ENCODE measurements at places on chromosomes 12 and 14.

DNA sequence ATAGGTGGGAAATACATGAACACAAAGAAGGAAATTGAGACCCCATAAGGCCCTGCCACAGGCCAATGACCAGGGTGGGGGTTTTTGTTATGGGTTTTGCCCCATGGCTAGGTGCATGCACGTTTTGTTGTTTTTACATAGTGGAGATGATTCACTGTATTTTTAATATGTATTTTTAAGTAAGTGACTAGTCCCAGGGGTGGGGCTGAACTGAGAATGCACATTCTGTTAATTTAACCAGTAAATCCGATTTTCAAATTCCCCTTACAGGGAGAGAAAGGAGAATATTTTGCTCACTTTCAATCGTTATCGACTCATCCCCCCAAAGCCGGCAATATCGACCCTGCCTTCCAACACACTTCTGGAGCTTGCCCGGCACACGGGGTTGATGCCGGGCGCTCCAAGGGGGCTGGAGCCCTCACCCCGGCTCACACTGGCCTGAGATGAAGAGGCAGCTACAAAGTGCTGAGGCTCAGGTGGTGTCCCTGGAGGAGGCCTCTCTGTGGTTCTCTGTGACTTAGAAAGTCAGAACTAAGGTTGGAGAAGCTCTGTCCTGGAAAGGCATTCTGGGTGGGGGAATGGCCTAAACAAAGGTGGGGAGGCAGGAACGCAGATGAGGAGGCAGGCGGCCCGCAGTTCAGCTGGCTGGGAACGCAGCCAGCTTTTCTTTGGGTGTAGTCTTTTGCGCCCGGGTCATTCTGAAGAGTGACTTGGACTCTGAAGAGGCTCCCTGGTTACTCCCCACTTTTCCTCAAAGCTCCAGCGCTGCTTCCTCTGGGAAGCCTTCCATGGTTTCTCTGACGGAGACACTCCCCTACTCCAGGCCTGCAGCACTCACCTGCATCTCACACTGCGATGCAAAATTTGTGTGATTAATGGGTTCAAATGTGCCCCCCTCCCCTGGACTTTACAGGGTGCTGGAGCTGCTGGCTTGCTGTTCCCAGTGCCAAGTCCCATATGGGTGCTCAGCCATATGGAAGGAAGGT lies 50.7 kb upstream of the DLK1 start:
- no peak for DNase-seq

GRCh38 chr12:34389378-34390170 lies 367.3 kb downstream of the ALG10 start:
- no peak for DNase-seq

- peak; percentile 69 for DNase-seq
These were observed 792 bp upstream of the SLC38A1 start for GRCh38 chr12:46269429-46270241.

DNA sequence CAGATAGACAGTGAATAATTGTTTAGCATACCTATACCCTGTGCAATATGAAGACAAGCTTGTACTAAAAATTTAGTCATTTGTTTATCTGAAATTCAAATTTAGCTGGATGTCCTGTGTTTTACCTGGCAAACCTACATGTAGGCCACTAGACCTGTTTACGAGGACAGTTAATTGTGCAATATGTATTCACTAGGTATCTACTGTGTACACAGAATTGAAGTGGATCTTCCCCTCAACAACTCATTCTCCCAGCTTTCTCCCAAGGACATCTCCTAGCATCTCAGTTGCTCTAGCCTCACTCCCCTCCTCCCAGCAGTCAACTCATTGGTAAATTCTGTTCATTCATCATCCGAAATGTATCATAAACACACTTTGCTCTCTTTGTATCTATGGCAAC lies 25.3 kb downstream of the AK7 start:
- DNase-seq = no peak

- DNase-seq = no peak
These were observed 745 bp upstream of the PPP1R36 start for GRCh38 chr14:64549016-64549415.

- peak; percentile 25 for DNase-seq
These were observed 3.2 kb downstream of the TEX52 start for GRCh38 chr12:2853626-2854025.

DNA sequence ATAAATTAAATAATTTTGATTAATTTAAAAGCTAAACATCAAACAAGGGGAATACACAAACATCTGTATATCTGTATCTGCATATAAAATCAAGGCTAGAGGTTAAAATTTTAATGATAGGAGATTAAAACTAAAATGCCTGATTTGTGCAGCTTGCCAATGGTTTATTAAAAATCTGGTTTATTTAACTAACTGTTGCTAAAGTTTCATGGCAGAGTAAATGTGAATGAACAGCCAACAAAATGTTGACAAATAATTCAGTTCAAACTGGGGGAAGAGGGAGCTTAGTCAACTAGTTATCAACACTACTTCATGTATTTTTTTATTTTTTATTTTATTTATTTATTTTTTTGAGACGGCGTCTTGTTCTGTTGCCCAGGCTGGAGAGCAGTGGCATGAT lies 43.0 kb downstream of the BTG1 start:
- no peak for DNase-seq

All from CD4-positive, alpha-beta T cell treated with Interleukin-1 beta for 1 hour (primary cell).